Body of pancreas (tissue), 4 donors: ENCODE measurements at places on chromosomes 4 and X. TPM values are rescaled to one million over a fixed set of nuclear protein-coding genes. Genes with fewer than 3 reads are reported as not detected.

- H3K27ac ChIP-seq, result no peak overlapping the region
- DNase-seq, result no peak
- no peaks in the 10 kb centered on the region for H3K4me1 ChIP-seq
Observed at GRCh38 chrX:12403474-12404082, 265.3 kb downstream of the FRMPD4 start.

DNA sequence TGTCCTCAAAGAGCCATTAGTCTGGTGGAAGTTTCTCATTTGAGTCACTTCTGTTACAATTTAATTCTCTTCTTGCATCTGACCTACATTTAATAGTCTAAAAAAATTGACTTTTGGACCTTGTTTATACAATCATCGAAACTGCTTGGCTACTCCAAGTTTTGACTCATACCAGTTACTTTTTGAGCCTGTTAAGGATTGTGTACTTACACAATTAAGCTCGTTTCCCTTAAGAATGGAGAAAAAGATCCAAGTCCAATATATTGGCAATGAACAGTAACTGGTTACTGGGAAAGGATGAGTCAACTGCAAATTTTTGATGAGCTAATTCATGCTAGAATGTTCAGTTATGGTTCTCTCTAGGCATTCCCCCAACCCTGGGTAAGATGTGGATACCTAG lies 58.2 kb downstream of the DCX start:
- no peaks in the 10 kb centered on the region for H3K4me1 ChIP-seq
- no peaks in the 10 kb centered on the region for H3K27me3 ChIP-seq
- no peak overlapping the region for H3K27ac ChIP-seq

DNA sequence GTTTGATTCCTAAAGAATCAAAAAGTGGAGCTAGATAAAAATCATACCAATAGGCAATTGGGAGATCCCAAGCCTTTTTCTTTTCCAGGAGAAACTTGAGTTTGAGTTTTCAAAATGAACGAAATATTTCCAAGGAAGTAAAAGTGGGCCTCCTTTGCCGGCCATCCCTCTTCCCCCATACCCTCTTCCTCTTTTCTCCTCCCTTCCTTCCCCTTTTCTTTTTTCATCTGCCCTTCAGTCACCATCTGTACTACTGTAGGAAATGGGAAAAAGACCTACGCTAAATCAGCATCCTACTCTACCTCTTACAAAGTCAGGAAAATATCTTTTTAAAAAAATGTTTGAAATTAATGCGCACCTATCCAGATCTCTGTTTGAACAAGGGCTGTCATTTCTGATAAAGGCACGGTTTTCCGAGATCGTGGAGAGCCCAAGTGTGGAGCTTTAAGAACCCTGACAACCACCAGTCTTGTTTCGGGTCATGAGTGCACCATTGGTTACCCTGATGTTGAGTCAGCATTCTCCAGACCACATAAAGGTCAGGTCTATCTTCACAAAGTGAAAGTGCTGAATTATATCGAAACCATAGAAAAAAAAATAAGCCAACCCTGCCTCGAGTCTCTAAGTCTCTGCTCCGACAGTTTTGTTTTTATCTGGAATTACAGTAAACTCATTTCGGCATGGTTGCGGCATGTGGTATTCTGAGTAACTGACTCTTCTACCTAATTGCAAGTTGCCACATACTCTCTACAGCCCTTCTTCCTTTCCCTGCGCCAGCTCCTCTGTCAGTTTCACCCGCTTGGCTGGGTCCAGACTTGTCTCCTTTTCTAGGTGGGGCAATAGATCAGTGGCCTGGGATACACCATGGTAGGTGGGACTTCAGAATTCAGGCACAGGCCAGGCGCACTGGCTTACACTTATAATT lies 140.2 kb upstream of the KLF3 start:
- H3K27me3 ChIP-seq, result no peaks in the 10 kb centered on the region
- no peaks in the 10 kb centered on the region for H3K4me1 ChIP-seq
- peak overlapping the region; percentile 35 for H3K27ac ChIP-seq
- no peak overlapping the region for H3K4me3 ChIP-seq
- no peaks in the 10 kb centered on the region for H3K36me3 ChIP-seq

GRCh38 chrX:77922787-77923186 lies 12.3 kb downstream of the ATP7A start:
- H3K36me3 ChIP-seq, result no peaks in the 10 kb centered on the region
- H3K4me3 ChIP-seq, result no peak overlapping the region
- no peak overlapping the region for H3K27ac ChIP-seq
- H3K4me1 ChIP-seq, result peaks cover 7% of the 10 kb centered on the region
- DNase-seq, result no peak
- H3K27me3 ChIP-seq, result no peaks in the 10 kb centered on the region

- H3K4me3 ChIP-seq, result no peak overlapping the region
- H3K4me1 ChIP-seq, result no peaks in the 10 kb centered on the region
- H3K27ac ChIP-seq, result no peak overlapping the region
- DNase-seq, result no peak
- no peaks in the 10 kb centered on the region for H3K36me3 ChIP-seq
- H3K27me3 ChIP-seq, result no peaks in the 10 kb centered on the region
Observed at GRCh38 chr4:97924341-97924958, 218.8 kb downstream of the STPG2 start.

Gene PRDX4
- total RNA-seq, result 282 TPM

Gene ZFP92
- 0.33 TPM for total RNA-seq

Gene CSAG1
- total RNA-seq, result not detected
